AG04449 (cell line): ENCODE measurements at places on chromosomes 13 and 19.

DNA sequence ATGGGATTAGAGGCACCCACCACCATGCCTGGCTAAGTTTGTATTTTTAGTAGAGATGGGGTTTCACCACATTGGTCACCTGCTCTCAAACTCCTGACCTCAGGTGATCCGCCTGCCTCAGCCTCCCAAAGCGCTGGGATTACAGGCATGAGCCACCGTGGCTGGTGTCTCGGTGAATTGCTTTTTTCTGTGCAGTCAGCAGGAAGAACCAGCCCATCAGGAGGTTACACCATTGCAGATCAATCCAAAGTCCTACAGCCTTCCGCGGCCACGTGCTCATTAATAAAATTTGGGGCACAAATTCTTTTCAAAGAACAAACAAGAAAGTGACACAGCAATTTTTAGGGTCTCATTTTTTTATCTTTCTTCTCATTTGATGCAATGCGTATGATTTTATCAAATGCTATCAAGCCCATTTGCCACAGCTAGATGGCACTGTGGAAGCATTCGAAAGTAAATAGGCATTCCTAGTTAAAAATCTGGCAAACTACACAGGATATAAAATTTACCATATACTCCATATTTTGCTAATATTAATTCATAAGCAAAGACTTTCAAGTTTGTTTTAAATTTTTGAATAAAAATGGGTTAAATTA is 54.4 kb upstream of the ZNF835 start:
- no peak for DNase-seq

DNA sequence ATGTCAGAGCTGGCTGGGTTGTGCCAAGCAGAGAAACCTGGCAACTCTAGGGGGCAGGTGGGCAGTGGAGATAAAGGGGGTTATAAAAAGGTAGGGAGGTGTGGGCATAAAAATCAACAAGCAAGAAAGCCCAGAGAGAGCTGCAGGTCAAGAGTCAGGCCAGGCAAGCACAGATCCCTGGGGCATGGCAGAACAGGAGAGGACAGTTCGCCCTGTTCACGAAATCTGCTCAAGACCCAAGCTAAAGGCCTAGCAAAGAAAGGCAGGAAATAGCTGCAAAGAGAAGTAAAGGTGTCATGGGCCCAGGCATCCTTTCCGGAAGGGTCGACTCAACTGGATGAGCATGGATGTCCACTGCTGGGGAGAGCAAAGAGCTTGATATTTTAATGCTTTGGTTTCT is 3.4 kb downstream of the MBNL2 start:
- DNase-seq: no peak

GRCh38 chr13:87570669-87571068 is 100.5 kb upstream of the SLITRK5 start:
- no peak for DNase-seq

- no peak for DNase-seq
These were observed 77.8 kb downstream of the INSR start for GRCh38 chr19:7216373-7216902.

- no peak for DNase-seq
These were observed 430.6 kb downstream of the KLF12 start for GRCh38 chr13:73703606-73704005.

DNA sequence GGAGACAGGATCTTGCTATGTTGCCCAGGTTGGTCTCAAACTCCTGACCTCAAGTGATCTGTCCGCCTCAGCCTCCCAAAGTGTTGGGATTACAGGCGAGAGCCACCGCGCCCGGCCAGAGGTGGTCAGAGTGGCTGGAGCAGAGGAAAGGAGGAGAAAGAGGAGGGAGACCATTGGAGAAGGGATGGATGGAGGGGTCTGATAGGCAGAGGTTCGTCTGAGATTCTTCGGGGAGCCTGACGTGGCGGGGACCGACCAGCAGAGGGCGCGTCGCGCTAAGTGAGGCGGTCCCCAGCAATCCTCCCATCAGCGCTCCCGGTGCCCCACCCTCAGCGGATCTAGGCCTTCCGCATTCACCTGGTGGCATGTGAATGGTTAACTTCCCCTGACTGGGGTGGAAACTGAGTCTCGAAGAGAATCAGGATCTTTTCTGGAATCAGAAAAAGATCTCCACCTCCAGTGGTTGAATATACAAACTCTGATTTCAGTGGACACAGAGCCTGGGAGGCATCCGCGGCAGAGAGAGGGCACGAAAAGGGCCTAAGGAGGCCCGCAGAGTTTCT is 8.8 kb downstream of the GTPBP3 start:
- no peak for DNase-seq

DNA sequence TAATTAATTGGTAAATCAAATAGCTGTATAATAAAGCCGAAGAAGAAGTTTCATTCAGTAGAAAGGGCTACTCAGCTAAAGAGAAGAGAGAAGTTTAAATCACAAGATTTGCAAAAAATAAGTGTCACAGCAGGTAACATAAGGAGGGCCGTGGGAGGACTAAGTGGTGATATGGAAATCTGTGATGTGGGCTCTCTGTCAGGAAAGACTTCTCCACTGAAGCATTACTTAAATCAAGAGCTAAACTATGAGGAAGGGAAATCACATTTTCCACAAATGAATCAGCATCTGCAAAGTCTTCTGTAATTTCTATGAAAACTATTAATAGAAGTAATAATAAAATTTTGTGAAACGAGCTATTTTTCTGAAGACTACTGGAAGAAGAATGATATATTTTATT is 153.8 kb downstream of the PCDH9 start:
- DNase-seq: no peak

- DNase-seq: no peak
These were observed 560.2 kb upstream of the SPRY2 start for GRCh38 chr13:80901111-80901510.

GRCh38 chr19:49004133-49004532 is 10.4 kb downstream of the RUVBL2 start:
- no peak for DNase-seq

GRCh38 chr13:83980331-83980730 is 98.1 kb upstream of the SLITRK1 start:
- no peak for DNase-seq

DNA sequence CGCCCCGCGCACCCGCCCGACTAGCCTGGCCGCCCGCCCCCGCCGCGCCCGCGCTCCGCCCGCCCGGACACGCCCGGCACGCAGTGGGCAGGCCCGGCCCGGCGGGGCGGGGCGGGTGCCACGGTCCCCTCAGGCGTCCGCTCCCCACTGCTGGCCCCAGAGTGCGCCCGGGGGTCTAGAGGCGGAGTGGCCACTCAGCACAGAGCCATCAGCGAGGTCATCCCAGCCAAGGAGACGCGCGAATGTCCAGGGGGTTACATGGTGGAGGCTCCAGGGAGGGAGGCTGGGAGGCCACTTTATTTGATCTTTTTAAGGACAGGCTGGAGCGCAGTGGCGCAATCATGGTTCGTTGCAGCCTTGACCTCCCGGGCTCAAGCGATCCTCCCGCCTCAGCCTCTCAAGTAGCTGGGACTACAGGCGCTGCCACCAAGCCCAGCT is 236 bp upstream of the TINCR start:
- no peak for DNase-seq

- no peak for DNase-seq
These were observed 466.6 kb upstream of the PCDH9 start for GRCh38 chr13:67696775-67697174.

DNA sequence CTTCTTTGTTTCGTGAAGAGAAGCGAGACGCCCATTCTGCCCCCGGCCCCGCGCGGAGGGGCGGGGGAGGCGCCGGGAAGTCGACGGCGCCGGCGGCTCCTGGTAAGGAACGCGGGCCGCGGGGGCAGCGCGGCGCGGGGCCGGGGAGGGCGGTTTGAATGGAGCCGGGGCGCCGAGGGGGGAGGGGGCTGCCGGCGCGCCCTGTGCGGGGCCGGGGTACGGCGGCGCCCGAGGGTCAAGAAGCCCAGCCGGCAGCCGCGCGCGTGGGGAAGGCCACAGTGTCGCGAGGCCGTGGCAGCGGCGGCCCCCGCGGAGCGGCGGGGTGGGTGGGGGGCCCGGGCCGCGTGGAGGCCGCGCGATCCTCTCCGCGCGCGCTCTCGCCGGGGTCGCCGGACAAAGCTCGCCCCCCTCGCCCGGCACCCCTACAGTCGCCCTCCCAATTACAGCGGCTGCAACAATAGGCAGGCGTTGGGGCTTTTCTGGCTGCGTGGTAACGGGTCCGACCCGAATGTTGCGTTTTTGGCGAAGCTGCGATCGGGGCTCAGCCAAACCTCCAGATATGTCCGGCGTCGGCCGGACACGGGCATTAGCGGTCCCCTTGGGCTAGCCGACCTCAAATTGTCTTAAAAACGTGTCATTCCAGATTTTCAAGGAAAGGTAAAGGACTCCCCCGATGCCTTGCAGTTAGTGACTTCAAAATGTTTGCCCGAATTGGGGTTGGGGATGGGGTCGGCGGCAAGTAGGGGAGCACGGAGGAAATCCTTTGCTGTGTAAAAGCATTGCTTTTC is 437 bp downstream of the SMARCA4 start:
- DNase-seq: no peak

GRCh38 chr19:50191216-50191615 is 12.2 kb upstream of the MYH14 start:
- no peak for DNase-seq

- DNase-seq: no peak
These were observed 2.7 kb upstream of the ACTN4 start for GRCh38 chr19:38644719-38645118.

DNA sequence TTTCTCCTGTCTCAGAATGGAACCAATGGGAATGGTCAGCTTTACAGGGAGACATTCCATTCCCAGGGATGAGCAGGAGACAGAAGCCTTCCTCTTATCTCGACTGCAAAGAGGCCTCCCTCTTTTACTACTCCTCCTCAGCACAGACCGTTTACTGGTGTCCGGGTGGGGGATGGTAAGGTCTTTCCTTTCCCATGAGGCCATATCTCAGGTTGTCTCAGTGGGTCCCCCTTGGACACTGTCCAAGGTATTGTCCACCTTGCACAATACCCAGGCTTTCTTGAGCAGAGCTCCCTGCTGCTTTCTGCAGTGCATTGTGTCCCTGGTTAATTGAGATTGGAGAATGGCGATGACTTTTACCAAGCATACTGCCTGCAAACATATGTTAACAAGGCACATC is 7.5 kb upstream of the ZNF808 start:
- DNase-seq: no peak

GRCh38 chr13:74969419-74969818 is 512.5 kb downstream of the TBC1D4 start:
- no peak for DNase-seq

DNA sequence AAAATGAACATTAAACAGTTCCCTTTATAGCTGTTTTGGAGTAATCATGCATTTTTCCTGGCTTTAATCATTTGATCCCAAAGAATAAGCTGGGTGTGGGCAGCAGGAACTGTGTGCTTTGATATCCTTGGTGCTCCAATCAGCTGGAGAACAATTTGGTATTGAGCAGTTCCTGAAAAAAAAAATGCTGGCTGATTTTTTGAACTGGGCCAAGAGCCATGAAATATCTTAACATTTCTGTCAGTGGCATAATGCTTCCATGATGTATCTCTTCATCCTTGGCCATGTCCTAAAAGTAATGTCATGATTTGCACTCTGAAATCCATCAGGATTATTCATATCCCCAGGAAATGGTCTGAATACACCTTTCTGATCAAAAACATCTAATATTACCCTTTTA is 134.7 kb downstream of the LHFPL6 start:
- DNase-seq: no peak

- DNase-seq: no peak
These were observed 16.1 kb downstream of the ERFL start for GRCh38 chr19:41911889-41912731.

DNA sequence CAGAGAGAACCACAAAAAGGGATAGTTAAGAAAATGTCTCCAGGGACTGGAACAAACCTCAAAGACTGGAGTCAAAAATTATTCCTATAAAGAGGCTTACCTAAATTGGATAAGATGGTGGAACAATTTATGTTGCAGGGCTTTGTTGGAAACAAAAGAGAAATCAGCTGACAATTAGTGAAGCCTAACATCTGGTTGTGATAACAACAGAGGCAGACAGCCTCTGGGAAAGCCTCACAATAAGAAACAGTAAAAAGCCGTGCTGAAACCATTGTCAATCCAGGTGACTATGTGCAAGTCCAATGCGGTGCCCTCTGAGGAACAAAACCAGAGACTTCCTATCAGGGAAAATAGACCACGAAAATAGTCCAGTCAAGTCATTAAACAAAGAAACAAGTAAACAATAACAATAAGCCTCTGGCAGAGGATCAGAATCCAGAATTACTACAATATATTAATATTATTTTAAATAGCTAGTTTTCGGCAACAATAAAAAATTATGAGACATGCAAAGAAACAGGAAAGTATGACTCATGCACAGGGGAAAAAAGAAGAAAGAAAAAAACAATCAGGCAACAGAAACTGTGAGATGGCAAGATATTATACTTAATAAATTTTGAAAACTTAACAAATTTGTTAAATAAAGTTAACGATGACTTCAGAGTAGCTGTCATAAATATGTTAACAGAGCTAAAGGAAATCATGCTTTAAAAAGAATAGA is 99.7 kb upstream of the RXFP2 start:
- no peak for DNase-seq

DNA sequence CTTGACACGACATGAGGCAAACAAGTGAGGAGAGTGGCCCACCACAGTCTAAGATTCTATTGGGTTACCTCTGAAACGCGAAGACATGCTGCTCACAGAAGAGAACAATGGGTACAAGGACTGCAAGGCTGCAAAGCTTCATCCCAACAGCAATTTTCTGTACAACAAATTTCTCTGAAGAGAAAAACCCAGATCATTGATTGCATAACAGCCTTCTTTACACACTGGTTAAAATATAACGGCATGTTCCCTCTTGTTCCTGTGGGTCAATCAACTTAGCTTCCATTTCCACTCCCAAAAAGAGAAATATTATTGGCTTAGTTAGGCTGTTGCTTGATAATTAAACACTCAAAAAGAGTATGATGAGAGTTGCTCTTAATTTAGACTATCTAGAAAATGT is at the start of gene CPB2:
CPB2 (minus strand) TSS at position 166 of the 400 bp plus-strand sequence; CDS start at position 142, 24 bp downstream.
- no peak for DNase-seq

- no peak for DNase-seq
These were observed 573 bp upstream of the ZNF614 start for GRCh38 chr19:52028780-52029123.

- no peak for DNase-seq
These were observed 79.2 kb upstream of the C13orf46 start for GRCh38 chr13:114053026-114053425.

GRCh38 chr19:4636151-4636717 is 3.1 kb upstream of the TNFAIP8L1 start:
- DNase-seq: no peak

- DNase-seq: no peak
These were observed 18.6 kb upstream of the LMTK3 start for GRCh38 chr19:48530066-48530720.

DNA sequence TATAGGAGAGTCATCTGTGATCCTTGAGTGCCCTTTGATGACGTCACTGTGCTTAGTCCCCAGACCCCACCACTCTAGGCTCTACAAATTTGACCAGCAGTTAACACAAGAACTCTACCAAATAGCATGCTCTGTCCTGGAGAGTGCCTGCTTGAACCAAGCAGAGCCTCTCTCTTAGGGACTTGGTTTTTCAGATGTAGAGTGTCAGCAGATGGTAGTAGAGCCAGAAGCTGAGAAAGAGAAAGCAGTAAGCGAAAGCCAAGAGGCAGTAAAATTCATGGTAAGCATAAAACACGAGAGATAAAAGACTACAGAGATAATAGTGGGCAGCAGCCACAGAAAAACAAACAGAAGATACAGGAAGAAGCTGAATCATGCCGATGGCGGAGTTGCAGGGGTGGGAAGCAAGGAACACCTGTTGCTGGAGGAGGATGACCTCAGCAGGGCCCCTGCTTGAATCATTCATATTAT is 193.3 kb downstream of the SLC7A1 start:
- no peak for DNase-seq
